ENCODE measurements at places on chromosomes 4 and X.
A peak's percentile ranks its signal among the peaks of the same experiment; 100 is the strongest.

DNA sequence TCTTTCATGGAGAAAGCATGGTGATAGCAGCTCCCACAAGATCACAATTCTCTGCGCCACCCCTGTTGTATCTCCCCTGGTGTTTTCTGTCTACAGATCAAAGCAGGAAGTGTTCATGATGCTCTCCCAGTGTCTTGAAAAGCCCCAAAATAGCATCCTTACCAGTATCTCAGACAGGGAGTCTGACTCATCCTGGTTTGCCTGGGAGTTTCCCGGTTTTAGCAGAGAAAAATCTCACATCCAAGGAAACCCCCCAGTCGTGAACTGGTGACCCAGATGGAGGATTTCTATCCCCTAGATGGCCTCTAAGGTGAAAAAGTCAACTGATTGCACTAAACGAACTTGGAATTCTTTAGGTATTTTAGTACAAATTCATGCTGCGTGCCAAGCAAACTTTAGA lies 64.3 kb upstream of the NR0B1 start:
- peak; percentile 3 for DNase-seq

DNA sequence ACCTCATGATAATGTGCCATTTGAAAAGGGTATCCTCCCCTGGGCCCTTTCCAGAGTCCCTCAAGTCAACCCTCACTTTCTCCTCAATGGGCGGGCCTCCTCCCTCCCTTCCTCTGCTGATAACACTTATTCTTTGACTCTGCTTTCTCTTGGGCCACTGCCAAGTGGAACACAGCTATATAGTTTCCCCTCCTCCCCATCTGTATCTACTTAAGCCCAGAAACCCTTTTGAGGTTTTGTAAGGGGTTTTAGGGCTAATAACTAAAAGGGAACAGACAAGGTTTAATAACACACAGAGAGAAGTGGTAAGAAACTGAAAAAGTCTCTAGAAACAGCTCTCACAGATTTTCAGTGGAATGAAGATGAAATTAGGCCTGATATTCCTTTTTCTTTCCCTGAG lies 116.7 kb downstream of the GPC3 start:
- DNase-seq: no peak

GRCh38 chr4:1325176-1325480 lies 21.9 kb upstream of the UVSSA start:
- no peak for DNase-seq

GRCh38 chrX:118115953-118116712 lies 477 bp downstream of the KLHL13 start:
- DNase-seq: no peak

DNA sequence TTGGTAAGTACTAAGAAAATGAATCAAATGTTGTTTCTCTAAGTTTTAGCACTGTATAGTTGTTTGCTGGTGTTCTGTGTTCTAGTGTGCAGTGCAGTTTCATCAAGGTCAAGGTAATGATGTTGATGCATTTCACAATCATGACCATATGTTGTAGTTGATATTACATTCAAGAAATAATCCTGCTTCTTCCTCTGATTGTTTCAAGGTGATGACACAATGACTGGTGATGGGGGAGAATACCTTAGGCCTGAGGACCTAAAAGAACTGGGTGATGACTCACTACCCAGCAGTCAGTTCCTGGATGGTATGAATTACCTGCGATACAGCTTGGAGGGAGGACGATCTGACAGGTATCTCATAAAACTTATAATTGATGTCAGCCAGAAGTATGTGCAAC lies 261.6 kb downstream of the ANK2 start:
- DNase-seq: peak; percentile 21

DNA sequence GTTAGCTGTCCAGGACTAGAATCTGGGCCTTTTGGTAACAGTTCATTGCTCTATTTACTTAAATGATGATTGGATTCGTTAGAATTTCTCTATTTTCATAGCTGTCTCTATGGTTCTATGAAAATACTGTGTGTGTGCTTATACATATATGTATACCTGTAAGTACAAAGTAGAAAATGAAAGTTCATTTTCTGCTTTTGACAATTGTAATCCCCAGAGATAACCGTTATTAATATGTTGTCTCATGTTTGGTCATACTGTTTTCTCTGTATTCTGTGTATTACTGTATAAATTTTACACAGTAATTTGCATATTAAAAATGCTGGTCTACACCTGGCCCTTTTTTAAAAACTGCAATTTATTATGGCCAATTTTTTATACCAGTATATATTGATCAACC lies 55.4 kb downstream of the CLCN3 start:
- no peak for DNase-seq

DNA sequence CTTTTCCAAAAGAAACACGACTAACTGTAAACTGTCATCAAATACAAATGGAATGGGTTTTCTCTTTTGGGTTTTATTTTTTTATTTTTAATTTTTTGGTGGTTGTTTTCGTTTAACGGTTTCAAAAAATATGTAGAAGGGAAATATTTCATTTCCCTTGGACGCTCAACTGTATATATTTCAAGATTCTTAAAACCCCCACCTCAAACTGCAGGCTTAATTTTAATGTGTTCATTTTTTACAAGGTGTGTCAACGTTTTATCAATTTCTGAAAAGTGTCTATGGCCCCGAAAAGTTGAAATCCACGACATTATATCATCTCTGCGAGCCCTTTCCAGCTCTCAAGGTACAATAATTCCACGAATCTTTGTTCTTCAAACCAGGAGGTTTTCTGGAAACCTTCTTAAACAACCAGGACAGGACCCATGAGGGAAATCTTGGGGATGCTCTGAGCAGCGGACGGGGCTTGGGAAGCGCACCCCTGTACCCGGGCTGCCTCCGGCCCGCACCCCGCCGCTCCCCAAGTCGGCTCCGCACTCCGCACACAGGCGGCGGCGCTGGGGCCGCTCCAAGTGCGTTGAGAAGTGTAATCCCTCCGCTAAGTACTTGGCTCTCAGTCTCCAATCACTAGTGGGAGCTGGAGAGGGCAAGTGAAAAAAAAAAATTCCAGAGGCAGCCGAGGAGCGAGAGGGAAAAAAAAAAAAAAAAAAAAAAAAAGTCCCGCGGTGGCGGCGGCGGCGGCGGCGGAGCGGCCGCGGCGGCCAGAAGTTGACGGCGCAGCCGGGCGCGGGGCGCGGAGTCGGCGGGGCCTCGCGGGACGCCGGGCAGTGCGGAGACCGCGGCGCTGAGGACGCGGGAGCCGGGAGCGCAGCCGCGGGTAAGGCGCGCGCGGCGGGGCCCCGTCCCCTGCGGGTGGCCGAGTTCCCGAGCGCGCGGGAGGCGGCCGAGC lies at the start of gene BMPR1B:
BMPR1B (plus strand) TSS at position 764 of the 949 bp plus-strand sequence. CDS start 346,470 bp downstream, outside the sequence.
- DNase-seq: peak; percentile 66

- peak; percentile 78 for DNase-seq
Measured at GRCh38 chrX:110407910-110408545, 49.4 kb downstream of the RTL9 start.

- no peak for DNase-seq
Measured at GRCh38 chrX:16814597-16814996, 28.3 kb downstream of the TXLNG start.

DNA sequence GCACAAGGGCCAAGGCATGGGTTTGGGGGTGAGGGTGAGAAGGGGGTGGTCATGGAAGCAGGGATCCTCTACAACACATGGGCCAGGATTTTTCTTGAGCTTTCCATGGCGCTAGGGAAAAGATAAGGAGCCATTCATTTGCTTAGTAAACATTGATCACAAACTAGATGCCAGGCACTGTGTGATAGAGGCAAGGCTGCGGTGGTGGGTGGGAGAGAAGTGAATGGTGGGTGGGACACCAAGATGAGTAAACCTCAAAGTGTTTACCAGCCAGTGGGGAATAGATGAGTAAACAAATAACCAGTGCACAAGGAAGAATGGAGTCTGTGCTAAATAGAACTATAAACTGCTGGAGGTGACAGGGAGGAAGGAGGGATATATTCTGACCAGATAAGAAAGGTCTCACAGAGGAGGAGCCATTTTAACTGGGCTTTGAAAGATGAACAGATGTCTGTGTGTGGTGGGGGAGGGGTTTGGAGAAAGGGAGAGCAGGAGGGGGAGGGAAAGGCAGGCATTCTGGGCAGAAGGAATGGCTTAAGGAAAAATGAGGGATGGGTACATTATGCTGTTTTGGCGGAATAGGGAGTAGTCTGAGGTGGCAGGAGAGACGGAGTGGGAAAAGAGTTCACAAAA lies 48.0 kb upstream of the LAS1L start:
- no peak for DNase-seq

- no peak for DNase-seq
Measured at GRCh38 chr4:13527192-13527980, 16.9 kb downstream of the NKX3-2 start.

- no peak for DNase-seq
Measured at GRCh38 chr4:76679691-76680090, 218.3 kb downstream of the SOWAHB start.

DNA sequence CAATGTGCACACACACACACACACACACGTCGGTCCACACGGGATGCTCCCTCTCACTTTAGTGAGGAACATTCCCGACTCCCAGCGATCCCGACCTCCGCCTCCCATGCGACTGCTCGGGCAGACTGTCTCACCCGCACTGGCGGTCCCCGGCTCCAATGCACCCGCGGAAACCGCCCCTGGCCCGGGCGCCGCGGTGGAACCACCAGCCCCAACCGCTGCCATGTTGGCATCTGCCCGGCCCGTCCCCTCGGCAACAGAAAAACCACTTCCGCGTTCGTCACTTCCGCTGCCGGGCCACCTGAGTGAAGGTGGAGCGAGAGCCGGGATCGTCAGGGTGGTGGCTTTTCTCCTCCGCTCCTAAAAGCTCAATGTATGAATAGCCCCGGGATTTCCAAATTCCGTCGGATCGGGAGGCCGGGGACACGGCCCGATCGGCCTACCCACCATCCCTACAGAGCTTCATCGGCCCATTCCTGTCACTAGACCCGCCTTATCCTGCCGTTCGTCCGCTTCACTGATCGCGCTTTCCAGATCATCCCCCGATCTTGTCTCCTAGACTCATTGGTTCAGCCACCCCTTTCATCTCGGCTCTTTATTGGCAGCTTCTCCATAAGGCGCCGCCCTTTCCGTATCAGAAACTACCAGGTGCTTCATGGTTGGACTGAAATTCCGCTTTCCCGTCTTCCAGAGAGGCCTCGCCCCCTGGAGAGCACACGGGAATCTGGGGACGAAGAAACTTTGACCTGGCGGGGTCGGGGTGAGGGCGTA lies at the start of gene SLC35A2:
SLC35A2 (minus strand) TSS at position 235 of the 771 bp plus-strand sequence; CDS start at position 225, 10 bp downstream.
- peak; percentile 58 for DNase-seq

DNA sequence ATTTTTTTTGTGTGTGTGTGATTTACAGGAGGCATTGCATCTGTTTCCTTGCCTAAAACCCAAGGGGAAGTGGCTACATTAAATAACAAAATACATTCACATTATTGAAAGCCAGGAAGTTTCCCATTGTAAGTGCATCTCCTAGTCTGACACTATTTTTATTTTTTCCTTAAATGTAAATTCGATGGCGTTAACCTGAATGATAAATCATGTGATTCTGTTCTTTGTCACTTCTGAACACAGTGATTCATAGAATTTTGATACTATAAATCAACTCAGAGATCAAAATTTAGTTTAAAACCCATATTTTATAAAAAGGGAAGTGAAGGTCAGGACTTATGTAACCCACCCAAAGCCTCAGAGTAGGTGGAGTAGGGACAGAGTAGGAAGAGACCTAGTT lies 258.1 kb downstream of the GABRG1 start:
- DNase-seq: no peak

- DNase-seq: no peak
Measured at GRCh38 chrX:70354716-70355115, 64.8 kb downstream of the KIF4A start.

GRCh38 chrX:71320126-71320525 lies 18.6 kb downstream of the ITGB1BP2 start:
- DNase-seq: no peak

GRCh38 chr4:15963001-15963451 lies at the start of gene FGFBP2:
Gene FGFBP2 (minus strand): TSS chr4:15963175. CDS start chr4:15963129, 46 bp downstream.
- DNase-seq: peak; percentile 49

DNA sequence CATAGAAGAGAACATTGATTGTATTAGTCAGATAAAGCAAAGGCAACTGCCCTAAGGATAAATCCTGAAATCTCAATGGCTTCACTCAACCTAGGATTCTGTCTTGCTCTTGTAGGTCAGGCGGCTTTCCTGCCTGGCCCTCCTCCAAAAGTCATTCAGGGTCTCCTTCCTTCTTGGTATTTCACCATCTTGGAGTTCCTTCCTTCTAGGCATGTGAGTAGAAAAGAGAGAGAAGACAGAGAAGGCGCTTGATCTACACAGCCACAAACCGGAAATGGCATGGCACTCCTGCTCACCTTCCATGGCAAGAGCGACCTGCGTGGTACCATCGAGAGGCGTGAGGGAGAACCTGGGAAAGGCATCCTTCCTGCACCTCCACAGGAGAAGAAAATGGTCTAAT lies 45.3 kb upstream of the HELT start:
- no peak for DNase-seq

DNA sequence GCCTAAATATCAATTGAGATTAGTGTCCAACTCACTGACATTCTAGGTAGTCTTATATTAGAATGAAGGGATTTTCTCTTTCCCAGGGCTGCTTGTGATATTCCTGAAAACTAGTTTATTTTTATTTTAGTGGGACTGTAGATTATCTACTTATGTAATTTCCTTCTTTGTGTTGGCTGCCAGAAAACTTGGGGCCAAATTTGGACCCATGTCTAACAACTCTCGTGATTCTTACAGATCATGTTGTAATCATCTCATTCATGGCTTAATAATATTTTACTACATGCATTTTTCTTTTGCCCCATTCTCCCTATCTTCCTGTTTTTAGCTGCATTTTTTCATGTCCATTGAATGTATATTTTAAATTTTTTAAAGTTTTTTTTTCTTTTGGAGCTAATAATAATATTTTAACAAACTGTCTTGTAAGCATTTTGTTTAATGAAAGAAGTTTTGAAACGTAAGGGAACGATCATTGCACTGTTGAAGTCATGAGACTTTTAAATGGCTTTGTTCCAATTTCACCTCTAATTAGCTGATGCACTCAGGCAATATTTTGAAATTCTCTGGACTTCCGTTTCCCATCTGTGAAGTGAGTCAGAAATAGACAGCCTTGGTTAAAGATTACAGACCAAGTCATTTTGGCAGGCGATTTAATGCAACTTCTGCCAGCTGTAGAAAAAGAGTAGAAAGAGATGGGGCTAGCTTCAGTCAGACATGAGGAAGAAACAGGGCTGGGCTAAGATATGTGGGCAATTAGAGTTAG lies 14.3 kb upstream of the TDO2 start:
- peak; percentile 96 for DNase-seq

GRCh38 chr4:189656641-189657040 lies 284.0 kb upstream of the FRG1 start:
- DNase-seq: no peak

- DNase-seq: peak; percentile 40
Measured at GRCh38 chr4:85738721-85739120, 263.8 kb downstream of the ARHGAP24 start.

GRCh38 chrX:57380026-57380796 lies 93.7 kb downstream of the FAAH2 start:
- DNase-seq: no peak

- peak; percentile 65 for DNase-seq
Measured at GRCh38 chrX:154840856-154841255, 6.4 kb upstream of the SMIM9 start.

- no peak for DNase-seq
Measured at GRCh38 chr4:130703211-130703935, 1607.4 kb downstream of the C4orf33 start.

DNA sequence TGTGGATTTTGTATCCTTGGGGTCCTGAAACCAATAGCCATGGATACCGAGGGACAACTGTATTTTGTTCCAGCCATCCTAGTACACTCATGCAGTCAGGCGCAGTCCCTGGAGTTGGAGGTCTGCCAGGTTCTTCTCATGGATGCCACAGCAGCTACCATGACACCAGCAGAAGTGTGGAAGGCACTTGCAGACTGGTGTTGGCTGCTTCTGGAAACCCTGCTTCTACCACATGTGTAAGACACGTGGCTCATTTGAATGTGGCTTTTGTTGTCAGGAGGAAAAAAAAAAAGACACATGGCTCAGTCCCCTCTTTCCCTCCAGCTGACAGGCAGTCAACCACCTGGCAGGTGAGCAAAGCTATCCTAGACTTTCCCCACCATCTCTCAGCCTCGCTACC lies 19.4 kb downstream of the DRD5 start:
- DNase-seq: no peak

Measured in fibroblast of mammary gland (primary cell).